ENCODE measurements at places on chromosomes 1 and 21.

DNA sequence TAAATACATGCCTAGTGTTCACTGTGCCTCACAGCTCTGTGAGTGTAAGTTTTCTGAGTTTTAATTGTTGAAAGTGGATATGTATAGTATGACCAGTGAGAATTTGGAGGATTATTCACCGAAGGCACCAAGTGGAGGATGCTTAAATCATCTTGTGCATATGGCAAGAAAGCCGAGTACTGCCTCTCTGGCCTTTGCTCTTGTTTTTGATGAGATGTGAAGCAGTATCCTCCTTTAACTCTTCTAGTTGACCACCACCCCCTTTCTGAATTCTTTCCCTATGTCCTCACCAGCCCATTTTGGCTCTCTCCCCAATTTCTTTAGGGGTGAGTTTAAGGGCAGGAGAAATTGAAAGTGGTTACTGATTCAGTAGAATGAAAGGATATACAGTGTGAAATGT lies 130.4 kb downstream of the SYT2 start:
- DNase-seq = peak; percentile 84

DNA sequence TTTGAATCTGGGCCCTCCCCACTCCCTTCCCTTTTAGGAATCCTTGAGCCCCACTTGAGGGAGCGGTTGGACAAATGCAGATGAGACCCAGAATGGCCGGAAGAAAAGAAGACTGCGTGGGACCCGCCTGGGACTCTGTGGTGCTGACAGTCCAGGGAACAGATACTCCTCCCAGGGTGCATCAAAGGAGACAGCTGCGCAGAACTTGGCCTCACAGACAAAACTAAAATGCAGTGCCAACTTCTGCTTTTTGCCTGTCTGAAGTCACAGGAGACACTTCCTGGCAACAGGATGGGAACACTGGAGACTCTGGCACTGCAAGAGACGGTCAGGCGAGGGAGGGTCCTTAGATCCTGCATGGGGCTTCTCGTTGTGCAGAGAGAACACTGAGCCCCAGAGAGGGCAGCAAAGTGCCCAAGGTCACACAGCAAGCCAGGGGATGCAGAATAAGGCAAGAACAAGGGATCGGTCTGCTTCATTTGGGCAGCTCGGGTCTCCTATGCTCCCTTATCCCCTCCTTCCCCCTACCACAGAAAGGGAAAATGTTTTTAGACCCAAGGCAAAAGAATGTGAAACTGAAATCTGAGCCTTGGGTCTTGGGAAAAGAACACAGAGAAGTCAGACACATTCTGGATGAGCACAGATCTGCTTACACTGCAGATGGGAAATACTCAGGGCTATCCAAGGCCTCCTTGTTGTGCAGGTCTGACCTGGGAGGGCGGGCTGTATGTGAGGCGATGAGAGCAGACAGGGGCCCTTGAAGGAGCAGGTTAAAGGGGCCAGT lies 182.4 kb downstream of the TRABD2B start:
- DNase-seq = no peak

- no peak for DNase-seq
Observed at GRCh38 chr1:35386959-35387358, 118.5 kb downstream of the ZMYM4 start.

GRCh38 chr1:164765992-164766720 lies 207.2 kb downstream of the PBX1 start:
- DNase-seq = no peak

Data from GM04504 (cell line).